Eye (tissue), 1 donor: ENCODE measurements at places on chromosomes 12 and 14.

DNA sequence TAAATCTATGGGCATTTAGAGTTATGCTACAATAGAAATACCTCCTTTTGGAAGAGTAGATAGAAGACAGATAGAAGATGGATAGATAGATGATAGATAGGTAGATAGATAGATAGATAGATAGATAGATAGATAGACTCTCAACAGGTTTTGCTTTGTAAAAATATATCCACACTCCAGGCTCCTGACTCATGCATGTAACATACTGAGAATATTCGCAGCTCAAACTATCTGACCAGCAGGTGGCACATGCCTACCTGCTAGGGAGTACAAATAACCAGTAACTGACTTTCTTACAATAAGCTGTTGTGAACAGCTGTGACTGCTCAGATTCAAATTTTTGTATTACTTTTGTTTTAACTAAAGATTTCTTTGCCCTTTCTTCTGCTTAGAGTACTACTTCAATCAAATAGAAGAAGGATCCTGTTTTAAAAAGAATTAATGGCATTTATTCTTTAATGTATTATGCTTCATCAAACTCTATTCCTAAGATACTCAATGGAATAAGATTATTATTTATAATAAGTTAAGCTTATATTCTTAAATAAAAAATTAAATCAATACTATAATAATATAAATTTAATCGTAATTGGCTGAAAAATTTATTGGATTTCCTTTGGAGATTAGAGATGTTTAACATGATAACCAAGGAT is 15.8 kb upstream of the CPNE8 start:
- peak; percentile 43 for DNase-seq

- peak; percentile 73 for DNase-seq
These were observed 42.9 kb downstream of the TRIP11 start for GRCh38 chr14:91996948-91997371.

DNA sequence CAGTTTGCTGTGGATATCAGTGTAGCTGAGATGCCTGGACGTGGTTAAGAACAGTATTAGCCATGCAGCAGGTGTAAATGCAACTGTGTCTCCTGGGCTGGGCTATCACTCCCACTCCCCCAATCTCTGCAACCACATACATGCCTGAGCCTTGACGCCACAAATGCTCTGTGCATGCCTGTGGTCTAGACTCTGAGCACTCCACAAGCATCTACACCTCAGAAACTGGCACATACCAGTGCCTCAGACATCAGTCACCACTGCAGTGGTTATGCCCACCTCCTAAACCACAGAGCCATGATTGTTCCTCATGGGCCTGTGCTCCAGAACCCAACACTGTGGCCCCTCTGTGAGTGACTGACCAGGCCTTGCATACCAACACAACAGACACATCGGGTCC is 226.8 kb upstream of the ALG10 start:
- no peak for DNase-seq

DNA sequence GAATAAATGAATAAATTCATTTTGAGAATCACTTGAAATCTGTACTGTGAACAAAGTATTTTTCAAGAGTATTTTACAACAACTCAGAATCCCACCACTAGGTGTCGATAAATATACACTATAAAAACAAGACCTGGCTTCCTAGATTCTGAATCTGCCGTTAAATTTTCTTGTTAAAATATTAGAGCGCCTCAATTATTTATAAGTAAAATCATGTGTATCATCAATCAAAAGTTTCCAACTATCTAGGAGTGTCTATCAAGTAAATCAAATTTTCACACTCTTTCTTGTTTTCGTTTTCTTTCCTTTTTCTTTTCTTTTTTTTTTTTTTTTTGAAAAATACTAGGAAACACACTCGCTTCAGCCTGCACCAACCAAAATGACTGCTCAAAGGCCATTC is 179.2 kb upstream of the DCN start:
- DNase-seq, result peak; percentile 81

DNA sequence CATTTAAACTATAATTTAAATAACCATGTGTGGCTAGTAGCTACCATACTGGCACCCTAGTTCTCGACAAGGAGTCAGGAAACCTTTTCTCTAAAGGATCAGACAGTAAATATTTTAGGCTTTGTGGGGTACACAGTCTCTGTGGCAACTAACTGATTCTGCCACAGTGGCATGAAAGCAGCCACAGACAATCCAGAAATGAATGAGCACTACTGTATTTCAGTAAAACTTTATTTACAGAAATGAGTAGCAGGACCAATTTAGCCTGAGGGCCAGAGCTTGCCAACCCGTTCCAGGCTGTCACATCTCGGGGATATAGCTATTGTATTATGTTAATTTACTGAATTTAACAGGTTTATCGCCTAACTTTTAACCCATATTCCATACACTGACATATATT is 278.7 kb downstream of the ITPR2 start:
- DNase-seq, result no peak

- no peak for DNase-seq
These were observed 92.8 kb upstream of the FLRT2 start for GRCh38 chr14:85437148-85437547.

DNA sequence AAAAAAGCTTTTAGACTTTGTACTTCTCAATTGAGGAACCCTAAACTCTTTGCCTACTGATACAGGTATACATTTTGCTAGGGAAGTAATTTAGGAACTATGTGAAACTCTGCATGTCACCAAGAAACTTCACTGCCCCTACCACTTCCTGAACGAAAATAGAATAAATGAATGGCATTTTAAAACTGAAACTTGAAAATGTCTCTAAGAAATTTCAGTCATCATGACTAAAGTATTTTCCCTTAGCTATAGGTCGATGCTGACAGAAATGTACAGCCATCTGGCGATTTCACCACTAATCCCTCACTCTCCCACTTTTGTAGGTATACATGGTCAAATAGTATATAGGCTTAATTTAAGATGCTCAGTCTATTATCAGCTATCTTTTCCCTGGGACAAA is 194.9 kb upstream of the SYT10 start:
- DNase-seq, result no peak

GRCh38 chr12:117963836-117964235 is 5.0 kb downstream of the KSR2 start:
- no peak for DNase-seq

GRCh38 chr12:73632661-73633060 is 905.0 kb upstream of the ATXN7L3B start:
- no peak for DNase-seq

GRCh38 chr12:51036279-51036678 is 10.1 kb upstream of the SLC11A2 start:
- DNase-seq, result no peak
